ENCODE measurements at places on chromosomes 5 and 9.
A peak's percentile ranks its signal among the peaks of the same experiment; 100 is the strongest.

DNA sequence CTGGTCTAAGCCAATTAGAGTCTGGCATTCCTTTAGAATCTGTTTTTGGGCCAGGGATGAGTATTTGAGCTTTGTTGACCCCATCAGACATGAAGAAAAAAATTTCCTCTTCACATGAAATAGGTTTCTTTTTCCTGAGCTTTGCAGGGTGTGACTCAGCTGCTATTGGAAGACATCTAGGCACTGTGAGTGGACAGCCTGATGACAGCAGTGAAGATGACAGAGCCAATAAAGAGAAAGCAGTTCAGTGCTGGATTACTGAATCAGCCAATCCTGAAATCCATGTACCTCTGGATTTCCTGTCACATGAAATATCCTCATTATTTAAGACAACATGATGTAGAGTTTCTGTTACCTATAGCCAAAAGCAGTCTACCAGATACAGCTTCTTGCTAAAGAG, 51.3 kb upstream of the GRIA1 start:
- no peak for DNase-seq

DNA sequence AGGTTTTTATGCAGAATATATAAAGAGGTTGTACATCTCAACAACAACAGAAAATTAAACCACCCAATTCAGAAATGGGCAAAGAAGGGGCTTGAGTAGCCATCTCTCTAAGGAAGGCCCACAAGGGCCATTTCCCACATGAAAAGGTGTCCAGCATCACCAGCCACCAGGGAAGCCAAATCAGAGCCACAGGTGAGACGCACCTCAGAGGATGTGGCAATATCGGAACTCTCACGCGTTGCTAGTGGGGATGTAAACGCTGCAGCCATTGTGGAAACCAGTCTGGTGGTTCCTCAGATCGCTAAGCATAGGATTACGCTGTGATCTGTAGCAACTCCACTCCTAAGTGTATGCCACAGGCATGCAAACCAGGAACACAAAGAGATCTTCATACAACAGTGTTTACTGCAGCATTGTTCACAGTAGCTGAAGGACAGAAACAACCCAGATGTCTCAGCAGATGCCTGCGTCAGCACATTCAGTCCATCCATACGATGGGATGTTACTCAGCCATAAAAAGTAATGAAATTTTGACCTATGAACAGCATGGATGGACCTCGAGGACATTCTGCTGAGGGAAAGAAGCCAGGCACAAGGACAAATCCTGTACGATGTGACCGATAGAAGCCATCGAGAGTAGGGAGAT, 84.3 kb upstream of the CACNA1B start:
- no peak for DNase-seq

- no peak for DNase-seq
Measured at GRCh38 chr9:9521033-9521779, 1091.6 kb downstream of the PTPRD start.

- no peak for DNase-seq
Measured at GRCh38 chr9:99387431-99387830, 165.3 kb downstream of the SEC61B start.

DNA sequence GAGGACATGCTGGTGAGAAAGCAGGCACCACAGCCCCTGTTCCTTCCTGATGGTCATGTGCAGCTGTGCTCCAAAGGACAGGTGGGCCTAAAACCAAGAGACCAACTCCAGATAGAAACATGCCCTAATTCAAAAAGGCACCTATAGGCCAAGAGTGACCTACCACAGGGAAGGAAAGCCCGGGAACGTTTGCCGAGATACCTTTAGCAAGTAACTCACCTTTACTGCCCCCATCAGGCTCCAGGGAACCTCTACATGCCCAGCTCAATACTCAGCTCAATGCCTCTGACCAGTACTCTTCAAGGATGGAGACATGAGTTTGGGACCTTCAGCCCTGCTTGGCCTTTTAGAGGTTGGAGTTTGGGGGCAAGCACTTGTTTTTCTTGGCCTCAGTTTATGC, 172.8 kb upstream of the FSTL4 start:
- no peak for DNase-seq

GRCh38 chr5:72167804-72168203, 60.5 kb downstream of the MAP1B start:
- DNase-seq: no peak

DNA sequence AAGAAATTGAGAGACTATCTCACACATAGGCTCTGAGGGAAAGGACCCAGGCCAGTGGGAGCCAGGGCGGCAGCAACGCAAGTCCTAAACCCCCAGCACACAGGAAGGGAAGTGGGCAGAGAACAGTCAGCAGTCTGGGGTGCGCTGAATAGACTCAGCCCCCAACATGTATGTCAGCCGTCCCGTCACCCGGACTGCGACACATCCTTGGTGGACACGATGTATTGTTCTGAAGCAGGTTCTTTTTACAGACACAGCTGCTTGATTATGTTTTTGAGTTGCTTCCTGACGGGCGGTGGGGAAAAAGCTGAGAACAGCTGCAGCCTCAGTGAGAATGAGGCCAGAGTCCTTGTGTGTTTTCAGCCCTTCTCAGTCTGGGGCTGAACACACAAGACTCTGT, 64.1 kb upstream of the CXCL14 start:
- no peak for DNase-seq

GRCh38 chr5:65142016-65142415, 339.7 kb downstream of the ADAMTS6 start:
- no peak for DNase-seq

DNA sequence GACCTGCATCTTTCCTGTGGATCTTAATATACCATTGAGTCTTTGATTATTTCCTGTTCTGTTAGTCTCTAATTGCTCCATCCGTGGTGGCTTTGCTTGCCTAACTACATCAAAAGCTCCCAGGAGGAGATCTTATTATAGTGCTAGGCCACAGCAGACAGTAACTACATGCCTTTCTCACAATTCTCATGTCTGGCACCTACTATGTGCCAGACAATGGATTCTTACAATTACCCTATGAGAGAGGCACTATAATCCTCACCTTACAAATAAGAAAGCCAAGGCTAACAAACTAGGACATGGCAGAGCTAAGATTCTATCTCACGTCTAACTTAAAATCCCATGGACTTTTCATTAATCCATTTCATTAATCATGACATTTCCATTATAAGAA, 70.3 kb upstream of the TARS1 start:
- no peak for DNase-seq

DNA sequence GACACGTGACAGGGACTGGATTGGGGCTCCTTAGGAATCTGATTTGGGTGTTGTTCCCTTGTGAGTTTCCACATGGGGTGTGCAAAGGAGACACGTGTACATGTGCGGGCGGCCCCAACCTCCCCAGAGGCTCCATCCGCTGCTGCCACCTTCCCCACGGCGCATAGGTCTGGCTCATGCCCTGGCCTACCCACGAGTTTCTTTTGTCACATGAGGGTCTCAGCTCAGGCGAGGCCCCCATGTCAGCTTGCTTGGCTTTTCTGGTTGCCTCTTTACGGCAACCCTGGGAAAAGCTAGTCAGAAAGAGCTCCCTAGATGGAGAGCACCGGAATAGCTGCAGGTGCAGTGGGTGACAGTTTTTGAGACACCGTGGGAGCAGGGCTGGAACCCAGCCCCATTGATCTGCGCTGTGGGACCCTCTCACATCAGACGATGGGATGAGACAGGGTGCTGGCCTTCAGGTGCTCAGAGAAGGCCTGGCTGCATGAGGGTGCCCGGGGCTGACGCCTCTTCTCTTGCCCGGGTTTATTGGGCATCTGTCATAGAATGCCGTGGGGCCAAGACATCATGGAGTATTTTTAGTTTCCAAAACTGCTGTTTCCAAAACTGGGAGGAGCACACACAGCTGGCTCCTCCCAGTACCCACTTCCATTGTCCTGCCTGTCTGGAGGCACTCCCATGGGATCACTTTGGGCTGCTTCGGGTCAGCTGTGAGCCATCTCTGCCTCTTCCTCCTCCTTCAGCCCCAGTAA, 107.8 kb downstream of the WNK2 start:
- DNase-seq: no peak

GRCh38 chr9:96612105-96612965, 7.3 kb downstream of the CDC14B start:
- peak; percentile 92 for DNase-seq

- no peak for DNase-seq
Measured at GRCh38 chr5:172887692-172888091, 53.6 kb downstream of the ERGIC1 start.

DNA sequence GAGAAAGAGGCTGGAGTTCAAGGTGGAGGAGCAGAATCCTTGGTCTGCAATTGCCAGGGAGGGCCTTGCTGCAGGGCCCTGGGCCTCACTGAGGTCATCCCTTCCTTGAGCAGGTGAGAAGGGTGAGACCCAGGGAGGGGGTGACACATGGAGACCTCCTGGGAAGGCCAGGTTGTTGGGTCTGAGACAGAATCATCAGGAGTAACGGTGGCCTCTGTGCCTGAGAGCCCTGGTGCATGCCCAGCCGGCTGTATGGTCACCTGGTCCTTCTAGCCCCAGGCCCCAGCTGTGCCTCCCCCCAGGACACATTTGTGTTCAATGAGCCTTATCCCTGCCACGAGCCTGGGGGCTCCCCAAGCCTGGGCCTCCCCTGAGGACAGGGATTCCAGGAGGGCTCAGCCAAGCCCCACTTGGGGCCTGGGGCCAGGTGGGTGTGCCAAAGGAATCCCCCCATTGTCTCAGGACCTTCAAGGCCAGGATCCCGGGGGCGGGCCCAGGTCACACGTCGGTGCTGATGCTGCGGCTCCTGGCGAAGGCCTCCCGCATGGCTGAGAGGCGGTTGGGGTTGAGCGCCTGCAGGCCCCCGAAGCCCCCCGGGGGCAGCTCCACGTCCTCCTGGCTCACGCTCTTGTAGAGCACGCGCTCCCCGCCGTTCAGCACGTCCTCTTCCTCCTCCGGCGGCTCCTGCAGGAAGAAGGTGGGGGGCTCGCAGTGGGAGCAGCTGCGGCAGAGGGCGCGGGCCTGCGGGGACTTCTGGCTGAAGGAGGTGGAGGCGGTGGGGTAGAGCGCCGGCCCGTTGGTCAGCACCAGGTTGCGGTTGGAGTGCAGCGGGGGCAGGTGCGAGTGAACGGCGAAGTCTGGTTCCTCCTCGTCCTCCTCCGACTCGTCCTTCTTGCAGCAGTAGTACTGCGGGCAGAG, 30.4 kb downstream of the FAM163B start:
- no peak for DNase-seq

DNA sequence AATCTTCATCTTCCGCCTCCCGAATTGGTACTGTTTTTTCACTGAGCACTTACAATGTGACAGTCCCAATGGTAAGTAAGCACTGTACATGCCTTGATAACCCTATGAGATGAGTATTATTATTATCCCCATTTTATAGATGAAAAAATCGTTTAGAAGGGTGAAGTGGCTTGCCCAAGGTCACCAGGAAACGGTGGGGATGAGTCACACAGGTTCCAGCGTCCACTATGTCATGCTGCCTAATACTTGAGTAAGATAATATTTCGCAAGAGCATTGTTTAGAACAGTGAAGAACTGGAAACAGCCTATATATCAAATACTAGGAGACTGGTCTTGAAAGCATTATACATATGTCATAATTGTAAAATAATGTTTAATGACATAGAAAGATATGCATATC, 12.9 kb downstream of the HAND1 start:
- no peak for DNase-seq

- no peak for DNase-seq
Measured at GRCh38 chr9:129076640-129077037, 4.3 kb upstream of the DOLPP1 start.

DNA sequence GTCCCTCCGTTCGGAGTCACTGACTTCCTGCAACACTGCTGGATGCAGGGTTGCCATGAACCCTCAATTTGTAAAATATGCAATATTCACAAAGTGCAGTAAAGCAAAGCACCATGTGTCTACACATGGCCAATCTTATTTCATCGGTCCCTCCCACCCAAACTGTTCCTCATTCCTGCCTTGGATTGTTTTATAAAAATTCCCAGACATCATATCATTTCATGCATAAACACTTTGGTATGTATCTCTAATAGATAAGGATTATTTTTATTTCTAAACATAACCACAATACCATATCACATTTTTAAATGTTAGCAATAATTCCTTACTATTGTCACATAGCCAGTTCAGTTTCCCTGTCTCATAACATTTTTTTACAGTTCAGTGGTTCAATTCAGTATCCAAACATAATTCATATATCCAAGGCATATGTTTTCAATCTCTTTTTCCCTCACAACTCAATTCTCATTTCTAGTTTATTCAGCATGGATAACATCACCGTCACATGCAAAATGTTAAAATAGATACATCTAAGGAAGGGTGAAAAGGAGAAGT, 82.0 kb upstream of the PCAT7 start:
- DNase-seq: no peak

Measured in spinal cord (tissue), 10 donors.